Coronary artery (tissue), 2 donors: ENCODE measurements at places on chromosomes 5 and 9.

- no peak for DNase-seq
Observed at GRCh38 chr5:113123618-113124017, 147.0 kb downstream of the DCP2 start.

GRCh38 chr5:87354496-87354895 lies 58.2 kb downstream of the CCNH start:
- DNase-seq = no peak

GRCh38 chr9:38195737-38196161 lies 126.7 kb upstream of the SHB start:
- DNase-seq = no peak

- peak; percentile 35 for DNase-seq
Observed at GRCh38 chr5:607541-608428, 4.4 kb upstream of the CEP72 start.

DNA sequence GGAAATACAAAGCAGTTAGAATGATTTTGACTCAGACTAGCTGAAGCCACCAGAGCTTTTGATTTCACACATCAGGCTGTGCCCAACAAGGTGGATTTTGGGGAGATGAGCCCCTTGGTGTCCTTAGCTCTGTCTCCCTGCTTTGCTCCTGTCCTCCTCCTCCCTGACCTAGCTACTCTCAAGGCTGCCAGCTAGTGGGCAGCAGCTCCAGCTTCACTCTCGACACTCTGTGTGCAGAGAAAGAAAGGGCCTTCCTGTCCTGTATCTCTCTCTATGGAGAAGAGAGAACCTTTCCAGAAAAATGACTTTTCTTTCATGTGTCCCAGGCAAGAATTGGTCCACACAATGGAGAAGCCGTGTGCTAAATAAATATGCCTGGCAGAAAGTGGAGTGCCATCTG lies 446.2 kb downstream of the SEMA5A start:
- no peak for DNase-seq

GRCh38 chr5:17255471-17256021 lies 38.1 kb downstream of the BASP1 start:
- no peak for DNase-seq

- DNase-seq = no peak
Observed at GRCh38 chr5:149418910-149419531, 39.9 kb upstream of the IL17B start.

DNA sequence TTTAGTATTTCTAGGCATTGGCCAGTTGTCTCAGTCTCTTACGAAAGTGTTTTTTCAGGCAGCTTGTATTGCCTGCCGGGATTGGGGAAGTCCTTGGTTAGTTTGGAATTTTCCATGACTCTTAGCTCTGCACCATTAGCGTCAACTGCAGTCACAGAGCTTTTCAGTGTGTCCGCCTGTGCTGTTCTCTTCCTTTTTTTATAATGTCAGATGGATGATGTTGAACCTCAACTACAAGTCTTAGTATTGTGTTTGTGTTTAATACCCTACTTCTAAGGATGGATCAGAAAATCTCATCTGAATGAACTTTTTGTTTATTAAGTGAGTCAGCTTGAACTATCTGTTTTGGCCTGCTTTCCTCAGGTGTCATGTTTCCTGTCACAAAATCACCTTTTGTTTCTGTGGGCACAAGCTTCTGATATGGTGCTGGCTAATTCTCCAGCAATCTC lies 33.1 kb downstream of the ATP6V0E1 start:
- DNase-seq = peak; percentile 74

- no peak for DNase-seq
Observed at GRCh38 chr9:132585954-132586829, 3.8 kb downstream of the BARHL1 start.

DNA sequence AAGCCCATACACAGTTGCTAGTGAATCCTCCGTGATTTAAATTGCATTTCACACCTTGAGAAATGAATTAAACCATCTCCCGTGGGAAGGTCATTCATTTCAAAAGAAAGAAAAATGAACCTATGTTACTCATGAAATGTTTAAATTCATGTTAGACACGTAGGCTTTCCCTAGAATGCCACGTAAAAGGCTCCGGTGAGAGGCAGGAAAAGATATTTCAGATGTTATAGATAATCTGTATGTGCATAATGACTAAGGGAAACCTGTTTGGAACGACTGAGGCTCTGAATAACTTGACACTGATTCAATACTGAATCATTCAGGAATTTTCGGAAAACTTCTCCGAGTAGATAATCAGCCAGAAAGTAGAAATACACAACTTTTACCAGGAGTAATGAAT lies 134.3 kb upstream of the ICE1 start:
- DNase-seq = no peak

GRCh38 chr5:176530983-176531901 lies 6.0 kb downstream of the RNF44 start:
- DNase-seq = no peak

- no peak for DNase-seq
Observed at GRCh38 chr5:20360263-20360662, 372.3 kb upstream of the CDH18 start.

- DNase-seq = no peak
Observed at GRCh38 chr5:66329078-66329477, 185.0 kb downstream of the SREK1 start.

GRCh38 chr5:3542158-3542557 lies 53.5 kb upstream of the IRX1 start:
- no peak for DNase-seq

GRCh38 chr5:55913466-55914413 lies 62.6 kb downstream of the IL31RA start:
- DNase-seq = peak; percentile 26

DNA sequence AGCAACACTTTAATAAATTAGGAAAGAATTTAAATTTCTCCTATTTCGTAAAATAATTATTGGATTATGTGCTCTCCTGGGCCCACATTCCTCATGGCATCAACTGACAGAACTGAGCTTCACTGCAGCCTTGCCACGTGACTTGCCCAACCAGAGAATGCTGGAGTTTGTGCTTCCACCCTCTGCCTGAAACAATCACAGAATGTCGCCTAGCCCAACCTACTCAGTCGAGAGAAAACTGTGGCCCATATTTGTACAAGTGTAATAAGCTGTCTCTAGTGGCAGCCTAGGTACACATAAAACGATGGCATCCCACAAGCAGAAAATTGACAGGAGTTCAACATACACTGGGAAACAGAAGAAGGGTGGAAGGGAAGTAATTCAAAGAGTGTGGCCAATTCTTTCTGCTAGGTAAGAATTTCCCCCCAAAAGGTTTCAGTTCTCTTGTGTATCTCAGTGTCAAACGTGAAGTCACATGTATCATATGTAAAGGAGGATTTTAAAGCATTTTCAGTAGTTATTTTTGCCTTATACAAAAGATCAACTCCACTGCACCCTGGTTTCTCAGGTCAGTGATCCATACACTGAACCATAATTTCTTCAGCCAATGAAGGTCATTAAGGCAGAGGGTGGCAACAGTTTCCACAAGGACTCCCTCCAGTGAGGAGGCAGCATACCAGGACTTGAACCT lies 41.7 kb downstream of the ZNF608 start:
- DNase-seq = no peak

DNA sequence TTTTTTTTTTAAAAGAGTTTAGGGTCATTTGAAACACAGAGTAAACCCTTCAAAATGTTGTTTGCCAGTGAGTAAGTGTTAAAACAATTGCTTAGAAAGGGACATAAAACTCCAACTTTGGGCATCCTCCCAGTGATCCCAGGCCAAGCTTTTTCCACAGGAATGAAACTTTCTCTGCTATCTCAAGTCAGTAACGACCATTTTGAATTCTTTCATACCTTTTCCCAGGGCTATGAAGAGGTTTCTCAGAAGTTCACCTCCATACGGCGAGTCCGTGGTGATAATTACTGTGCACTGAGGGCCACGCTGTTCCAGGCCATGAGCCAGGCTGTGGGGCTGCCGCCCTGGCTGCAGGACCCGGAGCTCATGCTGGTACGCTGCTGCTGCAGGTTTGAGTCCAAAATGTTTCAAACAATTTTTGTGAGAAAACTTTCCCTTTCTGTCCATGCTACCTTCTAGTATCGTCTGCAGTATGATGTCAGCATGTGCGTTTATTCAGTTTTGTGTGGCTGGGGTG lies 16.8 kb downstream of the OTULIN start:
- no peak for DNase-seq

- DNase-seq = no peak
Observed at GRCh38 chr5:21145376-21145775, 1157.4 kb upstream of the CDH18 start.

DNA sequence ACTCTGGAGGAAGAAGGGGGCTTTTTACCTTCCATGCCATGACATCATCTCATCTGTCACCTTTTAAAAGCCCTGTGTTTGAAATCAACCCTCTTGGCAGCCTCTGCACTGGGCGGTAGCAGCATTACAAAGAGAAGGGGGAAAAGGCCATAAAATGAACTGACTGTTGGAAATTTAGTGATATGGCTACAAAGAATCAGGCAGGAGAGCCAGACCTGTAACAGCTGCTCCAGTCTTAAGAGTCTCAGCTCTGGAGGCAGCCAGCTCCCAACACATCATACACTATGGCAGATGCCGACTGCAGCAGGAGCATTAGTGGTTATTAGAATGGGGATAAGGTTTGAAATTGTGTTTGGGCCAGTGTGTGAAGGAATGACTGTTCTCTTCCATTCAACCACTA lies 257.5 kb downstream of the DMAC1 start:
- no peak for DNase-seq

DNA sequence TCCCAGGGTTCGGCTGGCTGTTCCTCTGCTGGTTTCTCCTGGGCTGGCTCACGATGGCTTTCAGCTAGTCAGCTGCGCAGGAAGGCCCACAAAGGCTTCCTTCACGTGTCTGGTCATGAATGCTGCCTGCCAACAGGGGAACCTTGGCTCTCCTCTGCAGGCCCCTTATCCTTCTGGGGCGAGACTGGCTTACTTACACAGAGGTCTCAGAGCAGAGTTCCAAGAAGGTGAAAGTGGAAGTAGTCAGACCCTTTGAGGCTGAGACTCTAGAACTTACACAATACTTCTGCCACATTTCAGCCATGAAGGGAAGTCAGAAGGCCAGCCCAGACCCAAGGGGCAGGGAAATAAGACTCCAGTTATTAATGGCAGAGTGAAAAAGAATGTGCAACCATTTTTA lies 99.5 kb downstream of the LHFPL2 start:
- no peak for DNase-seq

GRCh38 chr9:136805207-136805740 lies 2.5 kb upstream of the RABL6 start:
- DNase-seq = no peak

- DNase-seq = no peak
Observed at GRCh38 chr9:1042466-1042865, 7.7 kb upstream of the DMRT2 start.

DNA sequence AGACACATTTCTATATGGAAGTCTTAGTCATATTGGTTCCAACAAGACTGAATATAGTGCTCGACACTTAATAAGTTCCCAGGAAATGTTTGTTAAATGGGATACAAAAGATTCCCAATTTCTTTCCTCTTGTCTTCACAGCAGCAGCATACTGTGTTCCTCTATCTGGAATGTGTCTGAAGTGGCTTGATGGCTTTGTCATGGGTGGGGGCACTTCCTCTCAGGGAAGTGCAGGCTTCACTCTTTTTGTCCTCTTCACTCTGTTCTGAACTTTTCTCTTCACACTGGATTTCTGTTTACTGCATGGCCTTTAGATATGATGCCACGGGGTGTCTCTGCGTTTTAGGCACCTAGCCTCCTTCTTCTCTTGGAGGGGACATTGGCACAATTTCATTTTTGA lies 127.7 kb upstream of the C9orf72 start:
- DNase-seq = no peak

DNA sequence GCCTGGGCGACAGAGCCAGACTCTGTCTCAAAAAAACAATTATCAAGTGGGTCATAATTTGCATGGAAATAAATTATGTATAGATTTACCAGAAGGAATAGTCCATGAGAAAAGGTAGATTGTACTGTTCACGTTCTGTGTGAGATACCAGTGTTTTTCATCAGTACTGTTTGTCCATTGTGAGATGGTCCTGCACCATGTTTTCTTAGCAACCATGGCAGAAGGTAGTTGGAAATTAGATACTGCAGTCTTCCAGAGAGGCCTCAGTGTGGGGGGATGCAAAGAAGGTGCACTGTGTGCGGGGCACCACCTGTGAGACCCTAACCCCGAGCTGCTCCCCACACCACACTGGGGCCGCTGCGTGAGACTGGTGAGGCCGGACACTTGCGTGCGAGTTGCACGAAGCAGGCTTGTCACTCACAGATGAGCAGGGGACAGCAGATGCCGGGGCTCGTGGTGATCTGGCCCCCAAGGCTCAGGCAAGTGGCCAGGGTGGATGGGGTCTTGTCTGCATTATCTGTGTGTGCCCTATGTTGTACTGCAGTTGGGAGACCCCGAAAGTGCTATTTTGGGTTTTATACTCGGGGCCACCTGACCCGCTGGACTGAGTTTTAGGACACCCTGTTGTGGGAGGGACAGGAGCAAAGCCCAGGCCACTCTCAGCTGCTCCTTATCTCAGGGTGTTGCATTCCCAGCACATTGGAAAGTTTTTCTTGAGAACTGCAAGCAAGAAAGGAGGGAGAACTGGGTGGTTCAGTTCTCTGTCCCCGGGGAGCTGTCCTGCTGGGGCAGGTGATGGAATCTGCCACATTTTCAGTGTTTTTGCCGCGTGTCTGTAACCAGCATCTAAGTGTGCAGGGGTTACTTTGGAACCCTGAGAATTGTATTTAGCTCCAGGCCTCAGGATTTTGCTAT lies 61.9 kb downstream of the EHMT1 start:
- no peak for DNase-seq

GRCh38 chr9:36316611-36317317 lies 58.5 kb upstream of the GNE start:
- DNase-seq = no peak

DNA sequence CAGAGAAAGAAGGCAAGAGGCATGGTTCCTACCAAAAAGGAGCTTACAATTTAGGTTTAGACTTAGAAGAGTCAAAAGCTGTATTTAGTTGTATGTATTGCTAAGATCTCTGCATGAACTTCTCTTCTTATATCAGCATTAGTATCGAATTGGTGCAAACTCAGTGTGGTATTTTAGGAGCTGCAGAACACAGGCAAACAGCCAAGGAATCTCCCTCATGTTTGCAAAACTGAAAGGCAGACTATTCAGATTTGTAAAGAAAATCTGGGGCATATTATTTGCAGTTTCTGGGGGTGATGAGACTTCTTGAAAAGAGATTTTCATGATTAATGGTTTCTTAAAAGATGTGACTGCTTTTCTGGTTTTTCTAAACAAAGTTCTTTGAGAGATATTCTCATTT lies 252.7 kb downstream of the CEMIP2 start:
- DNase-seq = no peak
